ENCODE measurements at places on chromosomes 2 and 18.

DNA sequence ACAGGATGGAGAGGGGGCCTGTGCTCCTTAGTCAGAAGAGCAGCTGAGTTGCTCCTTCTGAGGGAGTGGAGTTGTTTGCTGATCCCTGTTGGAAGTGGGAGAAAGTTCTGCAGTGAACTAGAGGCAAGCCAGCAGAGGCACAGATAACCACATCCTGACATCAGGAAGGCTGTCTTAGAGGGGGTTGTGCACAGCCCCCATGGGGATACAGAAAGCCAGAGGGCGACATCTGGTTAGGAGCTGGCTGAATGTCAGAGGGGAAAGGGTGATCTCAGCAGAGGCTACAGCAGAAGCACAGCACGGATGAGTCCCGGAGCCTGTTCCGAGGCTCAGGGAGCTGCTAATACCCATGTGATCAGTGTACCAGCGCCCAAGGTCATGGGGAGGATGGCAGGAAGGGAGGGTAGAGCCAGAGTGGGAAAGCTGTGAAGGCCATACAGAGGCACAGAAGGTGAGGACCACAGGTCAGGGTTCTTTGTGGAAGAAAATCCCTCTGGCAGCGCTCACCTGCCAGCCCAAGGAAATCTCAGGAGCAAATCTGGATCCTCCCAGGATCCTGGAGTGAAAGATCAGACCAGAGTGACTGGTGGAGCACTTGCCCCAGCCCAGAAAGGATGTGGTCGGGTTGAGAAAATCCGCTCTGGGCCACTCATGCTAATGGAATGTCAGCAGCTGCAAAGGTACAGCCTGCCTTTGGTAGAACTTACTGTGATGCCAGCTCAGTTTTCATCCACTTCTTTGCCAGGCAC is 111.8 kb downstream of the STPG4 start:
- DNase-seq, result no peak

- DNase-seq, result no peak
Measured at GRCh38 chr2:160355080-160355479, 138.5 kb downstream of the RBMS1 start.

- no peak for DNase-seq
Measured at GRCh38 chr2:135091681-135092080, 39.6 kb downstream of the RAB3GAP1 start.

DNA sequence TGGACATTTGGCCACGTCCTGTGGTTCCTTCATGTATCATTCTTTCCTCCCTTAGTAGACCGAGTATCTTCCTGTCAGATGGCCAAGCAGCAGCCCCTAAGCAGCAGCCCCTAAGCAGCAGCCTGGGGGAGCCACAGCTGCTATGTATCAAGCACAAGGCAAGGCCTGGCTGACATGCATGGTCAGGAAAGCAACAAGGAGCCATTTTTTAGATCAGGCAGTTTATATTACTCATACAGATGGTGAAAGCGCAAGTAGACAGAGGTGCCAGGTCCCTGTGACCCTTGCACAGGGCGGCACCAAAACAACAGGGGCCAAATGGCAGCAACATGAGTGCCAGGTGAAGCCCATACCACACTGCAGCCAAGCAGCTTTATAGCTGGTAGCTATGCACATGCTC is 22.1 kb downstream of the CHCHD5 start:
- no peak for DNase-seq

- DNase-seq, result no peak
Measured at GRCh38 chr2:178295115-178295514, 100.8 kb downstream of the OSBPL6 start.

- DNase-seq, result no peak
Measured at GRCh38 chr18:79884294-79884962, 67.0 kb downstream of the SLC66A2 start.

DNA sequence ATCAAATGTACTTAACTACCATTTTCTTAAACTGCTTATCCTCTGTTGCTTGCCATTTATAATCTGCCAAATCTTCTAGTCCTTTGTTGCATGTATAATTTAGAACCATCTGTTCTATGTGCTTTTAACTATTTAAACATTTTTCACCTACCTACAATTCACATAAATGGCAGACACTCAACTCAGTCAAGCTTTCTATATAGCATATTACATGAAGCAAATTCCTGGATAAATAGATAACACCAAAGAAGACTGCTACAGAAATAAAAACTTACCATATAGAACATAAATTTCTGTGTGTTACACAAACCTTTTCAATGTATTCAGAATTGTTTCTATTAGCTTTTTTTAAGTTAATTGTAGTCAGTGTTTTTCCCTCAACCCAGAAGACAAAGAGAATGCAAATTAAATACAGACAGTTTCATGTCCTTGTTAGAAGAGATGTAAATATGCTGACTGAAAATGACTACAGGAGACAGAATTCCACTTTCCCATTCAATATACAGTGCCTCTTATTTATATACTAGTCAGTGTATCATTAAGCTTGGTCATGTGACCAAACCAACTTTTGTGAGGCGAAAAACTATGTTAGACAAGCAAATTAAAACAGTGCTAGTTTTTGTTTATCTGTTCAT is 2.6 kb downstream of the BAZ2B start:
- no peak for DNase-seq

DNA sequence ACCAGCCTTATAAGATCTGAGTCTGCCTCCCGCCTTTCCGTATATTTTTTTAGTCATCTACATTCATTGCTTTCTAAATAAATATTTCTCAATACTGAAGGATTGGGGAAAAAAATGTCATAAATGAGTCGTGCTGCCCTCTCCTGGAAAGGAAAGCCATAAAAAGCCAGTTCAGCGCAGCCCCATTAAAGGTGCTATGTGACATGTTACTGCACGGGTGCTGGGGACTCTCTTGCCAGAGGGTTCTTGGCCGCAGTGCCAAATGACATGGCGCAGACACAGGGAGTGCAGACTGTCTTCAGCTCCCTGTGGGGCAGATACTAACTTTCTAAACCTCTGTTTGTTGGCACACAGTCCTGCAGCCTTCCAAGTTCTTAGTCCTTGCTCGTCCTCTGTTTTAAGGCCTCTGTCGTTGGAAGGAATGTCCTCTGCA is 53.7 kb upstream of the MAP3K20 start:
- DNase-seq, result no peak

- DNase-seq, result no peak
Measured at GRCh38 chr2:219574484-219575311, 2.6 kb downstream of the INHA start.

DNA sequence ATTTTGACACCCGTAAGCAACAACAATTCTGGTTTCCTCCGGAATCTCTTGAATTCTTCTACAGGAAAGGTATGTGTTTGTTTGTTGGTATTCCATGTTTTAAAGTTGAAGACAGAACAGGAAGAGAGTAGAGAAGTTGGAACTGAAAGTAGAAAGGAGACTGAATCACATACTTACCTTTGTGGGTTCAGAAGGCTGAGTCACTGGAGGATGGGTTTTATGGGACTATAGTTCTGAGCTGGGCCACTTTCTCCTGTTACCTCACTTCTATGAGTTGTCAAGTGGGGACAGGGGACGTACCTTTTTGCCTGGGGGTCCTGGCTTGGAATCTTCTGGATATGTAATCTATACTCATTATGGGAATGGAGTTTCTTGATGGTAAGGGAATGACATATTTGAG is 40.9 kb downstream of the KDM3A start:
- DNase-seq, result no peak

DNA sequence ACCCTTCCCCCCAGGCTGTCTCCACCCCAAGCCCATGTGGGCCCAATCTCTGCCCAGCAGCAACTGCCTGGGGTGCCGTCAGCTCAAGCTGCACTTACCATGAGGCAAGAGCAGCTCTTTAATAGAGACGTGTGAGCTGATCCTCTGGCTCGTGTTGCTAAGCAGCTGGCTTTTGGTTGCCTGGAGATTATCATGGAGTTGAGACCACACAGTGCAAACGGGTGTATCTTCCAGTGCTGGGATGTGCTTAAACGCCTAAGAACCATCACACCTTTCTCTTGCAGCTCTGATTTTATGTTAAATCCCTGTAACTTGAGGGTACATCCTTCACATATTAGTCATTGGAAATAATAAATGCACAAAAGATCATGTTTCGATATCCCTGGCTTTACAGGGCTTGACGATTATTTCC is 271.1 kb downstream of the PRKCE start:
- no peak for DNase-seq

DNA sequence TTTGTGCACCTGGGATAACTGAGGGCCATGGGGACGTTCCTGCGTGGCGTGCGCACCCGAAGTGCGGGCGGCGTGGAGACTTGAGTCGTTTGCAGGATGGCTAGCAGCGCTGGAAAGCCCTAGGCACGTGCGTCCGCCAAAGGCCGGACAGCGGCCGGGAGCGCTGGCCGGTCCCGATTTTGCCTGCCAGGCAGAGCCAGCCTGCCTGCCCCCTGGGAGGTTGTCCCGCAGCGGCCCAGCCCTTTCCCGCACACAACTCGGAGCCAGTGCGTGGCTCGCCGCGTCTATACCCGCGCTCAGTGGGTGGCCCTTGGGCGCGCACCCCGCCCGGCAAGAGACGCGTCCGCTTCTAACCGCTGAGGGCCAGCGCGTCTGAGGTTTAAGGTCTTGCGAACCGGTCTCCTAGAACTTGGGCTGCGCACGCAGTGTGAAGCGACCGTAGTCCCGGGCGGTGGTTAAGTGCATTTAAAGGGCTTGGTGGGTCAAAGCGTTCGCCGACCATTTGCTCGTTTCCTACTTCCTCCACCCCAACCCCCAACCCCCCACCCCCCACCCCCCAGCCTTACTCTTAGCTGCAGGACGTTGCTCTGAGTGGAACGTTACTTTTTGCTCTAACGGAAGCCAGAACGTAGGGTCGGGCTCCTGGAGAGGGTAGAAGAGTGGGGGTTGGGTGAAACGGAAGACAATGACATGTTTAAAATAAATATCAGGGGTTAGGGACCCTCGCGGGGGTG is 627 bp downstream of the CDCA7 start:
- peak; percentile 48 for DNase-seq

- no peak for DNase-seq
Measured at GRCh38 chr2:127275356-127275755, 18.6 kb downstream of the ERCC3 start.

- DNase-seq, result no peak
Measured at GRCh38 chr2:56088411-56088810, 95.4 kb upstream of the CCDC85A start.

DNA sequence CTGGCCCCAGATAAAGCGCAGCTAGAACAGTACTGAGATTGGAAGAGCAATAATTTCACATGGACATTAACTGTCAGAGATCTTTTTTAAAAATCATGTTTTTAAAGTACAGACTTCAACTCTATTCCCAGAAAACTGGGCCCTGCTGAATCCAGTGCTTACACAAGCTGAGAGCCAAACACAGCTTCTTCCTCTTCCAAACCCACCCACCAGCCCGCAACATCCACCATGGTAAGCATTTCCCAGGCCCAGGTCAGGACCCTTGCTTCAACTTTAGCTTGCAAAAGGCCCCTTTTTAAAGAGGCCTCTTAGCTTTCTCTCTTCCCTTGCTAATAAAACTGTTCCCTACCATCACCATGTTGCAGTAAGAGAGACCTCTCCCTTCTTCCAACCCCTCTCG is 2.1 kb downstream of the AAK1 start:
- no peak for DNase-seq

DNA sequence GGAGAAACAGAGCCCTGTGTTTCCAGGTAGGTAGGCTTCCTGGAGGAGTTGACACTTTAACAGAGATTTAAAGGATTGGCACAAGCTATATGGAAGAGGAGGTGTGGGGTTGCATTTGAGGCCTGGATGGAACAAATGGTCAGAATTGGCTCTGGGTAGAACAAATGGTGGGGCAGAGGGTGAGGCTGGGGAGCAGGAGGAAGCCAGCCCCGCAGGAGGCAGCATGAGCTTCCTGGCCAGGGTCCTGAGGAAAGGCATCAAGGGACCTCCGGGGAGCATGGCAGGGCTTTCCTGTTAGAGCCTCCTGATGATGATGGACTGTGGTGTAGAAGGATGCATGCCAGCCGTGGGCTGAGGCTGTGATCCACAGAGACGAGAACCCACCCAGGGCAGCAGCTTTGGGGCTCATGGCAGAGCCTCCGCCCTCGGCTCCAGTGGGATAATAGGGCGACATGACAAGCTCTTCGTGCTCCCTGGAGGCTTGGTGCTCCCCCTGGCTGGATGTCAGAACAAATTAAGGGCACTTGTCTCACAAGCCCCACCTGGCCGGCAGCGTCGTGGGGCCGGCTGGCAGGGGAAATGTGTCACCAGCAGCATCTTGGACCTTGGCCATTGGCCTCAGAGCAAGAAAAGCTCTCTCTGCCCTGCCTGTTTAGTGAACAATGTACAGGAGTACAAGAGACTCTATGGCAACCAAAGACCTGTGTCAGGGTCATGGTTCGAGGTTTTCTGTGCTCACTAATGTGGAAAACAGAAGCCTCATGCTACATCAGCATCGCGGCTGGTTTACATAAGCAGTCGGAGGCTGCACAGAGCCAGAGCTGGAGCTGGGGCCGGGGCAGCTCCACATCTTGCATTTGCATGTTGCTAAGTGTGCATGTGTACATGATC is 153.5 kb downstream of the MYCN start:
- DNase-seq, result no peak

GRCh38 chr2:6069381-6069780 is 377.2 kb downstream of the SOX11 start:
- DNase-seq, result no peak

DNA sequence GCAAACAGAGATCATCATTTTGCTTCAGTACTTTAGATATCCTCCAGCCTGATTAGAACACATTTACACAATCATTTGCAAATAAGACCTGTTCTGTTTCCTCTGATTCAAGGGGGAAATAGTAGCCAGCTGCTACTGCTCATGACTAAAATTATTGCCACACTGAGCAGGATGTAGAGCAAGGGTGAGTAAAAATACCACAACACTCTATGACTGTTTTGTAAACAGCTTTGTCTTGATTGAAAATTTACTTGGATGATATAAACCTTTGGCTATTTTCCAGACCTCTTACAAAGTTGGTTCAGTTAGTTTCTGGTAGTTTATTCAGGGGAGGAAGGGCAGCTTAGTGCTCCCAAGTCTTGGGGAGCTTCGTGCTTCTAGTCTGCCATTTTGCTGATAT is 286.4 kb upstream of the CNTNAP5 start:
- no peak for DNase-seq

DNA sequence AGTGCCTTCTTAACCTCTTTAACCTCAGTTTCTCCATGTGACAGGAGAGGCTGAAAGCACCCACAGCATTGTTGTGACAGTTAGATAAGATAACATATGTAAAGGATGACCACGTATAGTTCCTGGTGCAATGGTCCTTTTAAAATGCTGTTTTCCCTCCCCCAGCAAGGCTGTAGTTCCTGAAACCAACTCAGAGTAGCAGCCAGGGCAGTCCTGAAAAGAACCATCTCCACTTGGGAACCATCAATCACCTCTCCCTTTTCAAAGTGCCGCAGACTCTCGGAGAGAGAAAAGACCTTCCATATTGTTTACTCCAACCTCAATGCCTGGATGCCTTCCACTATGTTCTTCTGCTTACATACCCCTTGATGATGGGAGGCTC is 158.8 kb downstream of the DDX1 start:
- DNase-seq, result no peak

DNA sequence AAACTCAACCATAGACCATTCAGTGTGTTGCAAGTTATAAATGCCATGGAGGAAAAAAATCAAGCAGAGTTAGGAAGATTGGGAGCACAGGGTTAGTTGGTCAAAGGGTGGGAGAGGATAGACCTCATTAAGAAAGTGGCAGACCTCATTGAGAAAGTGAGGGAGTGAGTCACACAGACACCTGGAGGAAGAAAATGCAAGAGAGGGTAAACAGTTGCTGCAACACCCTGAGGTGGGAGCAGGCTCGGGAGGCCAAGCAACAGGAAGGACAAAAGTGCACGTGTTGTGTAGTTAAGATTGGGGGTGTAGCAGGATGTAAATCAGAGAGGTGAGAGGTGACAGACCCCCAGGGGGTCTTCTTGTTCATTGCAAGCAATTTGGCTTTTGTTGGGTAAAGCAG is 6.4 kb downstream of the IL1RL1 start:
- DNase-seq, result no peak

Measured in stimulated activated naive CD8-positive, alpha-beta T cell treated with anti-CD3 and anti-CD28 coated beads, Interleukin-15, Interleukin-2, amounts not matched to agents 100 U/mL and 50 U/mL, for 24 hours (primary cell).